Uterus (tissue), 4 donors: ENCODE measurements at places on chromosomes 3 and 15. TPM values are rescaled to one million over a fixed set of nuclear protein-coding genes. Genes with fewer than 3 reads are reported as not detected.

DNA sequence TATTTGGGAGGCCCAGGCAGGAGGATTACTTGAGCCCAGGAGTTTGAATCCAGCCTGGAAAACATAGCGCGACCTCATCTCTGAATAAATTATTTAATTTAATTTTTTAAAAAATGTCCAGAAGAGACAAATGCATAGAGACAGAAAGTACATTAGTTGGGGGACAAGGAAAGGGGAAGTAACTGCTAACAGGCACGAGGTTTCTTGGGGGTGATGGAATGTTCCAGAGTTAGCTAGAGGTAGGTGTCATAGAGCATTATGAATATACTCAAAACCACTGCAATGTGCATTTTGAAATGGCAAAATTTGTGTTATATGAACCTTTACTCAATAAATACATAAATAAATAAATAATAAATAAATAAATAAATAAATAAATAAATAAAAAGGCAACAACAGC, 31.7 kb upstream of the CYP11A1 start:
- no peak overlapping the region for H3K4me3 ChIP-seq
- H3K36me3 ChIP-seq = no peaks in the 10 kb centered on the region
- H3K27me3 ChIP-seq = no peaks in the 10 kb centered on the region
- no peak for DNase-seq
- no peaks in the 10 kb centered on the region for H3K4me1 ChIP-seq
- H3K27ac ChIP-seq = no peak overlapping the region

DNA sequence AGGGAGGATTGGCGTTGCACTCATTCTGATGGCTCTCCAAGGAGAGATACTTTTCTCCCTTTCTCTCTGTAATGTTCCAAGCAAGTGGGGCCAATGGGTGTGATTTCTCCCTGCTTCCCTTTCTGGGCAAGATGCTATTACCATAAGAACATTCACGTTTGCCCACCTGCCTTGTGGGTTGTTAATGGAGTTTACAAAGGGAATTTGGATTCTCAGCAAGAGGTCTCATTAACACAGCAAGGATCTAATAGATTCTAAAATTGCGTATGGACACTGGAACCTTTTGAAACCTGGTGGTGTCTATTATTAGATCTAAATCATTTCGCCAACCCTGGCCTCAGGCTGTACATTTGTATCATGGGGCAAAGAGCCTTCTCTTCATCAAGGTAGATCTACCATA, 74.1 kb downstream of the SLCO3A1 start:
- H3K27ac ChIP-seq = peak overlapping the region; percentile 8
- no peaks in the 10 kb centered on the region for H3K4me1 ChIP-seq
- H3K36me3 ChIP-seq = no peaks in the 10 kb centered on the region
- no peak overlapping the region for H3K4me3 ChIP-seq
- no peaks in the 10 kb centered on the region for H3K27me3 ChIP-seq

GRCh38 chr15:58307313-58307961, 124.4 kb upstream of the LIPC start:
- H3K27ac ChIP-seq = no peak overlapping the region
- no peak for DNase-seq

DNA sequence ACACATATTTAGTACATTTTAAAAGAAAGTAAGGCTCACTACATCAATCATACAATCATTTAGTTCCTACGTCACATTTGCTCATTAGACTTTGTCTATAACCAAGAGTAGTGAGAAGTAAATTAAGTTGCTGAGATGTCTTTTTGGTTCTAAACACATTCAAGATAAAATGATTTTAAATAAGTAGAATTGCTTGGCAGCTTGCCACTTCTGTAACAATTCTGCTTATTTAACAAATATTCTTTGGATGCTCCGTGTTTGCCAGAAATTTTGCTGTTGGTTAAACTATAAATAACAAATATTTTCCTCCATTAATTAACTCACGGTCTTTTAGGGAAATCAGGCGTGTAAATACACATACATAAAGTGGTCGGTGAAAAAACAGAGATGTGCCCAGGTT, 18.3 kb downstream of the SUCNR1 start:
- DNase-seq = no peak
- no peak overlapping the region for H3K4me3 ChIP-seq
- no peaks in the 10 kb centered on the region for H3K27me3 ChIP-seq
- no peaks in the 10 kb centered on the region for H3K4me1 ChIP-seq

FEZF2 gene
- not detected for total RNA-seq

- H3K36me3 ChIP-seq = no peaks in the 10 kb centered on the region
- DNase-seq = no peak
- no peaks in the 10 kb centered on the region for H3K27me3 ChIP-seq
- H3K27ac ChIP-seq = no peak overlapping the region
These were observed 76.9 kb upstream of the RPL32 start for GRCh38 chr3:12918231-12918630.

SCN5A gene
- total RNA-seq = 1.6 TPM

PIERCE2 gene
- not detected for total RNA-seq

DNA sequence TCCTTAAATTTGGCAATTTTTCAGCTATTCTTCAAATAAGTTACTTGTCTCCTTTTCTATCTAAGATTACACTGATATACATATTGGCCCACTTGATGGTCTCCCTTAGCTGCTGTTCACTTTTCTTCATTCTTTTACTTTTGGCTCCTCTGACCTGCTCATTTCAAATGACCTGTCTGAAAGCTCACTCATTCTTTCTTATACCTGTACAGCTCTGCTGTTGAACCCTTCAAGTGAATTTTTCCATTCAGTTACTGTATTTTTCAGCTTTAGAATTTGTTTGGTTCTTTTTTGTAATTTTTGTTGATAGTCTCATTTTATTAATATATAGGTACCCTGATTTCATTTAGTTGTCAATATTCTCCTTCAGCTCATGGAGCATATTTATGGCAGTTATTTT, 39.7 kb downstream of the MNS1 start:
- no peaks in the 10 kb centered on the region for H3K36me3 ChIP-seq
- no peak for DNase-seq
- H3K27me3 ChIP-seq = no peaks in the 10 kb centered on the region
- no peak overlapping the region for H3K27ac ChIP-seq

DNA sequence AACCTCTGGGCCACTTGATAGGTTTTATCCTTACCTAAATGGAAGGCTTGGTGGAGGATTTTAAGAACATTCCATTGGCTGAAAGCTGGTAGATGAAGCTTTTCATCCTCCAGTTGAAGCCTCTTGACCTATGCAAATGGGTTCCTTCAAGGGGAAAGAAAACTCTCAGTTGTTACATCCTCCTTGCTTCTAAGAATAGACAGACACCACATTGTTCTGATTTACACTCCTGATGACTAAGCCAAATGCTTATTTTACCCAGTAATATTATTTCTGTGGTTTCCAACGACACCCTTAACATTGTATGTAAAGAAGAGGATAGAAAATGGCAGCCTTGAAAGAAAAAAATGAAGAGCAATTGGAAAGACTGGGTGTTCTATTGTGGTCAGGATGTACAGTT, 480.5 kb downstream of the OTOL1 start:
- H3K4me1 ChIP-seq = no peaks in the 10 kb centered on the region
- H3K4me3 ChIP-seq = no peak overlapping the region
- no peaks in the 10 kb centered on the region for H3K27me3 ChIP-seq

- no peaks in the 10 kb centered on the region for H3K4me1 ChIP-seq
- H3K27me3 ChIP-seq = no peaks in the 10 kb centered on the region
- H3K27ac ChIP-seq = no peak overlapping the region
- DNase-seq = no peak
- no peak overlapping the region for H3K4me3 ChIP-seq
- no peaks in the 10 kb centered on the region for H3K36me3 ChIP-seq
These were observed 336.5 kb upstream of the TGFBR2 start for GRCh38 chr3:30269751-30270445.

DNA sequence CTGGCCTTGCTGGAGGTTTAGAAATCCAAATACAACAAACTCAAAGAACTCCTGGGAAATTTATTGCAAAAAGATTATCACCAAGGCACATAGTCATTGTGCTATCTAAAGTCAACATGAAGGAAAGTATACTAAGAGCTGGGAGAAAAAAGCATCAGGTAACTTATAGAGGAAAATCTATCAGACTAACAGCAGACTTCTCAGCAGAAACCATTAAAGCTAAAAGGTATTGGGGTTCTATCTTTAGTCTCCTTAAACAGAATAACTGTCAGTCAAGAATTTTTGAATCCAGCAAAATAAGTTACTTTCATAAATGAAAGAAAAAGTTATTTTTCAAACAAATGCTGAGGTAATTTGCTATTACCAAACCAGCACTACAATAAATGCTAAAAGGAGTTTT, 8.0 kb downstream of the OR5K3 start:
- no peak overlapping the region for H3K27ac ChIP-seq
- no peaks in the 10 kb centered on the region for H3K36me3 ChIP-seq
- DNase-seq = no peak
- H3K27me3 ChIP-seq = no peaks in the 10 kb centered on the region

- DNase-seq = peak; percentile 14
- H3K27me3 ChIP-seq = no peaks in the 10 kb centered on the region
- H3K4me3 ChIP-seq = no peak overlapping the region
- no peak overlapping the region for H3K27ac ChIP-seq
- no peaks in the 10 kb centered on the region for H3K36me3 ChIP-seq
These were observed 1.8 kb upstream of the ABTB1 start for GRCh38 chr3:127670761-127671522.

RARB gene
- total RNA-seq = 17.1 TPM

FAN1 gene
- total RNA-seq = 13.5 TPM

DNA sequence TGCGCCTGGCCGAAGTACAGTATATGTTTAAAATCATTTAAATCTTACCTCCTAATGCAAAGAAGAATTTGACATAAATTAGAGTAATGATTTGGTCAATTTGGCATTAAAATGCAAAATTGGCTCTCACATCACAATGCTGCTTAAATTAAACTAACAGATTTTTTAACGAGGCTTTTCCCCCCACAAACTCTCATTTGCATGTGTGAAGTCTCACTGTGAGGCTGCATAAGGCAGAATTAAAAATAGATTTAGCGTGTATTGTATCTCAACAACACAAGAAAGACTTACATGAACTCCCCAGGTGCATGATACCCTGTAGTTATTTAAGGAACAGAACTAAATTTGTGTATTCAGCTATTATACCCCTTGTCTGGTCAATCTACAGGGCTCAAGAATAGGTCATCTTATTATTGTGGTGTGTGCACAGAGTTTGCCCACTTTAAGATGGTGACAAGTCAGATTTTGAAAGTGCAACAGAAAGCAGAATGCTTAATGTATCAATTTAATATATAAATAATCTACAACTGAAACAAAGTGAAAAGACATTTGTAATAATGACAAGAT, 897.9 kb downstream of the EPHA3 start:
- no peaks in the 10 kb centered on the region for H3K4me1 ChIP-seq
- H3K36me3 ChIP-seq = no peaks in the 10 kb centered on the region
- H3K4me3 ChIP-seq = no peak overlapping the region

DNA sequence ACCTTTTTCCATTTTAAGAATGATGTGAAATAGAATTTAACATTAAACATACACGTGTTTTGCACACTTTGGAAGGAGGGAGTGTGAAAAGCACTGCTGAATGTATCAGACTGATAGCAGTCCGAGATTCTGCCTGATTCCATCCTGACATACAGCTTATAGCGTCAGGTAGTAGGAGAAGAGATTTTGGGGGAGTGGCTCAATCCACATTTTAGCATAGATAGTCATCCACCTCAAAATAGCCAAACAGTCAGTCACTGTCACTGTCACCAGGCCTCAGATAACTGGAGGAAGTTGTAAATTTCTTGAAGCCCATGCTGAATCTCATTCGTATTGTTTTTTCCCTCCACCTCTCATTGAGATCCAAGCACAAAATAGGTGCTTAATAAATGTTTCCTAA, 35.4 kb upstream of the ARHGEF26 start:
- H3K4me1 ChIP-seq = no peaks in the 10 kb centered on the region
- no peak for DNase-seq
- H3K27me3 ChIP-seq = no peaks in the 10 kb centered on the region
- H3K27ac ChIP-seq = no peak overlapping the region
- H3K36me3 ChIP-seq = no peaks in the 10 kb centered on the region
- H3K4me3 ChIP-seq = no peak overlapping the region

DNA sequence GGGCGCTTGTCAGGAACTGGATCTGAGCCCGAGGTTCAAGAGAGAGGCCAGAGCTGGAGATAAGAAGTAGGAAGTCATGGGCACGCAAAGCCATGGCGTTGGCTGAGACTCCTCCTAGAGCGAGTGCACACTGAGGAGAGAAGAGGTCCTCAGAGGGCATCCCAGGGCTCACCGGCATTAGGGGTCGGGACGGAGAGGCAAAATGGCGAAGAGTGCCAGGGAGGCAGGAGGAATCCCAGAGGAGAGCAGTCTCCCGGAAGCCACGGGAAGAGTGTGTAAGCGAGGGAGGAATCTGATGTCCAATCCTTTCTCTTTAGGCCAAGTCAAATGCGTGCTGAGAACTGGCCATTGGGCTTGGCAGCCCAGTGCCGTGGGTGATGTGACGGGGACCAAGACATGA, 24.0 kb downstream of the EFCC1 start:
- no peaks in the 10 kb centered on the region for H3K36me3 ChIP-seq
- no peak for DNase-seq
- H3K4me1 ChIP-seq = no peaks in the 10 kb centered on the region
- no peak overlapping the region for H3K4me3 ChIP-seq
- H3K27me3 ChIP-seq = no peaks in the 10 kb centered on the region

- no peaks in the 10 kb centered on the region for H3K27me3 ChIP-seq
- H3K4me1 ChIP-seq = no peaks in the 10 kb centered on the region
- H3K36me3 ChIP-seq = no peaks in the 10 kb centered on the region
These were observed 60.0 kb downstream of the CCK start for GRCh38 chr3:42205800-42206514.

DNA sequence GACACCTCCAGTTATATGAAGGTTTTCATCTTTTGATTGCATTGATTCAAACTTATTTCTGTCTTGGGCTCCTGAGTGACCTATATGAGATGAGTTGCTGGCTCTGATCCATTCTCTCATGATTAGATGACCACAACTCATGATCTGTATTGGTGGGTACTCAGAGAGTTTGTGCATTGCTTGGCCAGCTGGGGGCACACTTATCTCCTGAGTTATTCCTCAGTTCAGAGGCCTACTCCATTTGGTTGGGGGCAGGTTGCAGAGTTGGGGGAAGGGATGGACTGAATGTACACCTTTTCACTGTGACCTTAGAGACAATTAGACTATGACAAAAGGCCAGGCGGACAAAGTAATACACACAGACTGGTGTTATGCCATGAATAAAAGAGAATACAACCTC, 166.2 kb upstream of the SEMA6D start:
- H3K27ac ChIP-seq = no peak overlapping the region
- DNase-seq = no peak
- H3K27me3 ChIP-seq = no peaks in the 10 kb centered on the region

GRCh38 chr15:83127547-83128150, 20.2 kb downstream of the TM6SF1 start:
- H3K27ac ChIP-seq = no peak overlapping the region
- no peaks in the 10 kb centered on the region for H3K4me1 ChIP-seq
- no peaks in the 10 kb centered on the region for H3K36me3 ChIP-seq
- DNase-seq = no peak

GRCh38 chr15:29633971-29634370, 188.3 kb downstream of the TJP1 start:
- H3K4me3 ChIP-seq = no peak overlapping the region
- no peak overlapping the region for H3K27ac ChIP-seq
- no peaks in the 10 kb centered on the region for H3K4me1 ChIP-seq
- no peaks in the 10 kb centered on the region for H3K36me3 ChIP-seq
- no peak for DNase-seq

- no peaks in the 10 kb centered on the region for H3K36me3 ChIP-seq
- no peak overlapping the region for H3K27ac ChIP-seq
- no peaks in the 10 kb centered on the region for H3K27me3 ChIP-seq
- no peak for DNase-seq
- no peaks in the 10 kb centered on the region for H3K4me1 ChIP-seq
These were observed 77.4 kb upstream of the ANKRD28 start for GRCh38 chr3:15875016-15875689.

- no peaks in the 10 kb centered on the region for H3K36me3 ChIP-seq
- DNase-seq = no peak
- no peaks in the 10 kb centered on the region for H3K27me3 ChIP-seq
- no peak overlapping the region for H3K4me3 ChIP-seq
- no peaks in the 10 kb centered on the region for H3K4me1 ChIP-seq
- H3K27ac ChIP-seq = no peak overlapping the region
These were observed 75.7 kb downstream of the TRIM69 start for GRCh38 chr15:44812029-44812517.
